MCF 10A (cell line): ENCODE measurements at places on chromosomes 2 and 18. TPM values are rescaled to one million over a fixed set of nuclear protein-coding genes. Genes with fewer than 3 reads are reported as not detected.
A peak's percentile ranks its signal among the peaks of the same experiment; 100 is the strongest.

The ESPNL gene
- not detected in 2 replicates for total RNA-seq

The GREB1L gene
- 9.4 and 11.0 TPM in 2 replicates for total RNA-seq

The NTSR2 gene
- total RNA-seq = not detected in 2 replicates

The MBP gene
- total RNA-seq = 31.6 and 31.7 TPM in 2 replicates

The ARHGAP15 gene
- total RNA-seq = 0.61 TPM in 1 of 2 replicates, not detected in the other

The EVX2 gene
- total RNA-seq = not detected in 2 replicates

The UNC50 gene
- total RNA-seq = 36.9 and 56.4 TPM in 2 replicates

The INPP4A gene
- 20.8 and 21.5 TPM in 2 replicates for total RNA-seq

The TNFAIP6 gene
- total RNA-seq = 1.8 and 3.7 TPM in 2 replicates

The DYNAP gene
- 0.59 and 0.86 TPM in 2 replicates for total RNA-seq

The MYO5B gene
- total RNA-seq = 25.9 and 26.7 TPM in 2 replicates

The G6PC2 gene
- total RNA-seq = not detected in 2 replicates

The MC4R gene
- total RNA-seq = not detected in 2 replicates

GRCh38 chr2:109134741-109135358, 5.8 kb downstream of the SH3RF3 start:
- H3K27me3 ChIP-seq = no peaks in the 10 kb centered on the region
- DNase-seq = no peak
- H3K27ac ChIP-seq = no peak overlapping the region
- no peak overlapping the region for H3K4me3 ChIP-seq
- peaks cover 41% of the 10 kb centered on the region for H3K4me1 ChIP-seq

GRCh38 chr18:57942493-57942892, 101.5 kb upstream of the NEDD4L start:
- H3K27ac ChIP-seq = peak overlapping the region; percentile 76
- no peak overlapping the region for H3K4me3 ChIP-seq
- H3K27me3 ChIP-seq = no peaks in the 10 kb centered on the region
- no peaks in the 10 kb centered on the region for H3K36me3 ChIP-seq

- H3K27me3 ChIP-seq = no peaks in the 10 kb centered on the region
- no peak overlapping the region for H3K27ac ChIP-seq
- DNase-seq = no peak
- peak overlapping the region; percentile 76 for H3K4me3 ChIP-seq
These were observed 980 bp upstream of the SPTBN1 start for GRCh38 chr2:54455131-54455562.

DNA sequence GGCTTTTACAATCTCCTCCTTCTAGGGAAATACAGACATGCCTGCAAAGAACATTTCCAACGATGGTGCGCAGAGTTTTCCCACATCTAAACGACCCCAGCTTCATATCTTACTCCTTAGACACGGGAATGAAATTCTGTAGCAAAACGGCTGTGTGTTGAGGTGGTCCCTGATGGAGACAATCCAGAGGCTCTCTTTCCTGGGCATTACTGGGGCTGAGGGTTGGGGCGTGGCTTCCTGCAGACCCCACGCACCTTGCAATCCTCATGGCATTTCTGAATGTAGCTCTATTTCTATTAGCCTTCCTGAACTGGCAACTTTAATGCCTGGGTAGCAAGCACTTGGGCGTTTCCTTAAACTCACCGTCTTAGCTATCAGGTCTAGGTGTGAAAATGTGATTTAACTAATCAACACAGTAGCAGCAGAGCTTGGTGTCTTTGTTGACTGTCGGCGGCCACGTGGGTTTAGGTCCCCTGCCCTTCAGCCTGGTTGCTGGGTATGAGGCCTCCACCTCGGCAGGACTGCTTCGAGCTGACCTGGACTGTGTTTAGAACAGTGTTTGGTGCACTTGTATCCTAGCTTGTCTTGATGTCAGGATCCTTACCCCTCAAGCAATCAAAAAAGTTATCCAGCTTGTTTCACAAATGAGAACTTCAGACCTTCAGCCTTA, 242.8 kb downstream of the GBX2 start:
- peaks cover 9% of the 10 kb centered on the region for H3K36me3 ChIP-seq
- no peak overlapping the region for H3K27ac ChIP-seq
- DNase-seq = no peak
- H3K27me3 ChIP-seq = no peaks in the 10 kb centered on the region

- H3K36me3 ChIP-seq = peaks cover 72% of the 10 kb centered on the region
- no peak overlapping the region for H3K27ac ChIP-seq
- H3K27me3 ChIP-seq = no peaks in the 10 kb centered on the region
- DNase-seq = no peak
These were observed 66.0 kb downstream of the RAB10 start for GRCh38 chr2:26099933-26100332.

DNA sequence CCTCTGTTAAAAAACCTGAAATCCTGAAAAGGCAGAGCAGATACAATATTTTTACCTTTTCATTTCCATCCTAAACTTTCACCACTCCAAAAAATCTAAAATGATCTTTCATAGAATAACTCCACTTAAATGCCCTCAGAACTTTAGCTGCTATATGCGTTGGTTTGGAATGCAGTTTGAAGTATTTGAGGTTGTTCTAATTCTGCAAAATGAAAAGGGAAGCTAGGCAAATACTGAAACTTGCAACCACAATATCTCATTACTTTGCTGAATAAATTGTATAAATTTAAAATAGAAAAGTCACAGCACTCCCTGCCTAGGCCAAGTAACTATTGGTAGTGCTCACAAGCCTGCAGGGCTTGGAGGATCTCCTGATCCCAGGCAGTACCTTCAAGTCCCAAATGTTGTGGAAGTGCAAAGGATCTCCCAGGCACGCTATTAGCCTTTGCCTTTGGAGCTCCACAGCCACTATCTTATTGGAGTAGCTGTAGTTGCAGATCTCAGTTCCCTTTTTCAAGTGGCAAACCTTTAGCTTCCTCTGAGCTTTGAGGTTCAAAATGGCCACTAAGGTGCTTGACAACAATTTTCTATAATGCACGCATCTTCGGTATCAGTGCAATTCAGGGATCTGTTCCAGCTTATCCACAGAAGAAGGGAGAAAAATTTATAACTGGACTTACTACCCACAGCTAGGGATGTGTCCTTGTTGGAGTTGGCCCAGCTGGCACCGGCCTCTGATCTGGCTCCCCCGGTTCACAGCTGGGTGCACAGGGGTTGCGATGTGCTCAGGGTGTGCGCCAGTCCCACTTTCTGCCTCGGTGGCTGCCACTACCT, 43.4 kb upstream of the ANKRD62 start:
- no peak overlapping the region for H3K4me3 ChIP-seq
- H3K36me3 ChIP-seq = no peaks in the 10 kb centered on the region
- peaks cover 6% of the 10 kb centered on the region for H3K4me1 ChIP-seq
- no peaks in the 10 kb centered on the region for H3K27me3 ChIP-seq
- no peak for DNase-seq

DNA sequence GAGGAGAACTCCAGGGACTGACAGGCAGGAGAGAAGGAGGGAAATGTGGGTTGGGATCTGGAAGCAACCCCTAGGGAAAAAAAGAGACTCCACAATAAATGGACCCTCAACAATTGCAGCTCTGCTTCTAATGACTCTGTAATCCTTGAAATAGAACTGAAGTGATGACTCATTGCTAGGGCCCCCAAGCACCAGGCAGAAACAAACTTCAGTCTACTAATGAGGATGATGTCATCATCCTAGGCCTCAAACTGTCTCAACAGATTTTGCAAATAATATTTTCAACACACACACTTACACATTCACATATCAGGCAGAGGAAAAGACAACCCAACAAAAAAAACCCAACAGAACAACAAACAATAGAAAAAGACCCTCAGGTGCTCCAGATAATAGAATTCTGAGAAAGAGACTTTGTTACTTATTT, 143.3 kb downstream of the HDAC4 start:
- H3K36me3 ChIP-seq = peaks cover 4% of the 10 kb centered on the region
- H3K4me1 ChIP-seq = peaks cover 14% of the 10 kb centered on the region
- no peaks in the 10 kb centered on the region for H3K27me3 ChIP-seq
- H3K27ac ChIP-seq = peak overlapping the region; percentile 72
- no peak overlapping the region for H3K4me3 ChIP-seq

DNA sequence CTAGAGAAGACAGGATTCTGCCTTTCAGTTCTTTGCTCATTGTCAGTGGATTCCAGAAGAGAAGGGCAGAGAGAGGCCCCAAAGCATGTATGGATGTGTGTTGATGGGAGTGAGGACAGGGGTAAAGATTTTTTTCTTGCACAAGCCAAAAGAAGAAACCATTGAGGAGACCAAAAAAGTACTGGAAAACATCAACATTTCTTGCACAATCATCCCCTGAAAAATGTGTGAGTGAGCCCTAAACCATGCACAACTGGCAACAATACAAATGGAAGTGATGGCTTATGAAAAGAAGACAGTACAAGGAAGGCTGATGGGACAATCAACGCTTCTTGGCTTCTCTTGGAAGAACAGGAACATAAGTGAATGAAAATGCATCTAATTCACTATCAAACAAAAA, 5.6 kb upstream of the SMAD7 start:
- peaks cover 40% of the 10 kb centered on the region for H3K4me1 ChIP-seq
- no peaks in the 10 kb centered on the region for H3K36me3 ChIP-seq
- peak; percentile 82 for DNase-seq
- H3K27me3 ChIP-seq = no peaks in the 10 kb centered on the region

GRCh38 chr18:31046916-31047315, 4.4 kb upstream of the DSC3 start:
- peak overlapping the region; percentile 21 for H3K27ac ChIP-seq
- no peaks in the 10 kb centered on the region for H3K27me3 ChIP-seq
- H3K36me3 ChIP-seq = peaks cover 6% of the 10 kb centered on the region
- H3K4me3 ChIP-seq = no peak overlapping the region
- peaks cover 32% of the 10 kb centered on the region for H3K4me1 ChIP-seq

- no peaks in the 10 kb centered on the region for H3K27me3 ChIP-seq
- no peak overlapping the region for H3K27ac ChIP-seq
- H3K36me3 ChIP-seq = no peaks in the 10 kb centered on the region
- no peak overlapping the region for H3K4me3 ChIP-seq
These were observed 246.5 kb downstream of the MYCN start for GRCh38 chr2:16186661-16187481.

DNA sequence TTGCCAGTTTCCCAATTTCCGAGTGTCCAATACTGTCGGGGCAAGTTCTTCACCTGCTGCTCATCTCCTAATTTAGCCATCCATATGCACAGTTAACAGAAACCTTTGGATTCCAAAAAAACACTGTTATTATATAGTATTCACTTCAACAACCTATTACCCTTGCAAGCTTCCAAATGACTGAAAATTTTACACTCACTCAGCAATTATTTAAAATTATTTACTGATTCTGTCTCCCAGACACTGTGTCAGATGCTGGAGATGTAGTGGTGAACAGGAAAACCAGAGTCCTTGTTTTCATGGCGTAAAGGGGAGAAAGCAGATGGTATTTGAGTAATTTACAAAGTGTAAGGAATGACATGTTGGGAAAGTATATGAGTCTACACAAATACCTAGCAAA, 53.7 kb upstream of the BMPR2 start:
- peaks cover 7% of the 10 kb centered on the region for H3K4me1 ChIP-seq
- no peak overlapping the region for H3K27ac ChIP-seq
- H3K36me3 ChIP-seq = peaks cover 33% of the 10 kb centered on the region
- no peak for DNase-seq
- no peaks in the 10 kb centered on the region for H3K27me3 ChIP-seq

DNA sequence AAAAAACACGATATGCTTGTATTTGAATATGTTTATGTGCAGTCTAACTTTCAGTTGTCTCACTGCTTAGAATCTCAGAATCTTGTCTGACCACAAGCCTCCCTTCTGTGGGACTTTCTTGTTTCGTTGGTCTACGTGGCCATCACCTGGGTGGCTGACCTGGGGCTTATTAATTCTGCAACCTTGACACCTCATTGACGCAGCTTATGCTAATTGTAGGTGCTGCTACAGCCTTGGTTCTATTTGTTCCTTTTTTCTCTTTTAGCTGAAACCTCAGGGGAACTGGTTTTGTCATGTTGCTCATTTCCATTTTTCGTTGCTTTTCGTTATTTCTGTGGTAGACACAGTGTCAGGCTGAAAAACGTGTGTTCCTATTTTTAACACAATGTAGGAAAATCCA, 273.7 kb downstream of the SLC4A3 start:
- no peak overlapping the region for H3K27ac ChIP-seq
- H3K4me1 ChIP-seq = no peaks in the 10 kb centered on the region
- H3K36me3 ChIP-seq = no peaks in the 10 kb centered on the region
- no peak overlapping the region for H3K4me3 ChIP-seq

DNA sequence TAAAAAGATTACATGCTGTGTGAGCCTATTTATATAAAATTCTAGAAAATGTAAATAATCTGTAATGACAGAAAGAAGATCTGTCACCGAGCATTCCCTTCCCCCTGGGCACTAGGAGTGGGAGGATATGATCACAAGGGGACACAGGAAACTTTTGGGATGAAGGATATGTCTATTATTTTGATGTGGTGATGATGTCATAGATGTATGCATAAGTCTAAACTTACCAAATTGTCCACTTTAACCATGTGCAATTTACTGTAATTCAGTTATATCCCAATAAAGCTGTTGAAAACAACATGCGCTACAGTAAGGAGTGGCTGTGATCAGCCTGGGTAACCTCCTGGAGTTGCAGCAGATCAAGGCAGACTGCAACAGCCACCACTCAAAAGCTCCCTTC, 148.9 kb downstream of the ZBTB7C start:
- H3K27me3 ChIP-seq = no peaks in the 10 kb centered on the region
- no peak overlapping the region for H3K4me3 ChIP-seq
- no peak for DNase-seq
- no peaks in the 10 kb centered on the region for H3K36me3 ChIP-seq
- H3K27ac ChIP-seq = no peak overlapping the region
